ENCODE measurements at places on chromosomes 12 and 14. TPM values are rescaled to one million over a fixed set of nuclear protein-coding genes. Genes with fewer than 3 reads are reported as not detected.

ADAMTS20 gene
- 7.0 TPM for total RNA-seq

SDR9C7 gene
- total RNA-seq = 0.39 TPM

RPL10L gene
- total RNA-seq = not detected

CFAP251 gene
- total RNA-seq = 2.8 TPM

B4GALNT1 gene
- total RNA-seq = 83.9 TPM

KRT78 gene
- not detected for total RNA-seq

SOAT2 gene
- total RNA-seq = not detected

MAP1LC3B2 gene
- 4.4 TPM for total RNA-seq

REM2 gene
- 73.2 TPM for total RNA-seq

GLI1 gene
- total RNA-seq = 2.3 TPM

E2F7 gene
- total RNA-seq = 4.2 TPM

PLEK2 gene
- total RNA-seq = not detected

ALDH1L2 gene
- 47.4 TPM for total RNA-seq

COX6A1 gene
- 405 TPM for total RNA-seq

RPS26 gene
- total RNA-seq = 29.8 TPM

FAM222A gene
- total RNA-seq = 18.1 TPM

NGB gene
- 0.22 TPM for total RNA-seq

SRRM4 gene
- total RNA-seq = 183 TPM

CMKLR1 gene
- total RNA-seq = not detected

NOC4L gene
- total RNA-seq = 17.8 TPM

FIGNL2 gene
- total RNA-seq = 107 TPM

GAPDH gene
- total RNA-seq = 2,124 TPM

SMCO3 gene
- not detected for total RNA-seq

TAMALIN gene
- total RNA-seq = 31.3 TPM

FLRT2 gene
- 69.6 TPM for total RNA-seq

STYK1 gene
- not detected for total RNA-seq

IGFBP6 gene
- not detected for total RNA-seq

GARIN6 gene
- total RNA-seq = not detected

ASCL1 gene
- not detected for total RNA-seq

PAX9 gene
- not detected for total RNA-seq

OR6C74 gene
- not detected for total RNA-seq

PPP1R1A gene
- total RNA-seq = 47.6 TPM

Data from glutamatergic neuron (in vitro differentiated cells).